Right ventricle myocardium inferior (tissue), 1 donor: ENCODE measurements at places on chromosomes 6 and 20. TPM values are rescaled to one million over a fixed set of nuclear protein-coding genes. Genes with fewer than 3 reads are reported as not detected.
A peak's percentile ranks its signal among the peaks of the same experiment; 100 is the strongest.

GRCh38 chr6:138817799-138818198 is 21.9 kb downstream of the ECT2L start:
- no peak for DNase-seq

DNA sequence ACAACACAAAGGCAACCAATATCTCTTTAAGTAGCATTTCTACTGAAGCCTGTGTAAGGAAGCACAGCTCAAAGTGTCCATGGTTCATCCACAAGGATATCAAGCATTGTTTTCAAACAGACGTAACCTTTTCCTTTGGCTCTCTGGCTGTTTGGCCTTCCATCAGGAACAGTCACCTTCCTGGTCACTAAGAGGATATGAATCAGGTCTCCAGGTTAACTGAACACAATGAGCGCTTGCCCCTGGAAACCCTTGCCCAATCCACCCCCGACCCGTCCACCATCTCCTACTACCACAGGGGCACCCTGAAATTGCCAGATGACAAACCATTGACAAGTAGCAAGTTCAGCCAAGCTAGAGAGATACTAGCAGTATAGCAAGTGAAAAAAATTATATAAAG is 114.4 kb upstream of the COL21A1 start:
- DNase-seq, result peak; percentile 50

DNA sequence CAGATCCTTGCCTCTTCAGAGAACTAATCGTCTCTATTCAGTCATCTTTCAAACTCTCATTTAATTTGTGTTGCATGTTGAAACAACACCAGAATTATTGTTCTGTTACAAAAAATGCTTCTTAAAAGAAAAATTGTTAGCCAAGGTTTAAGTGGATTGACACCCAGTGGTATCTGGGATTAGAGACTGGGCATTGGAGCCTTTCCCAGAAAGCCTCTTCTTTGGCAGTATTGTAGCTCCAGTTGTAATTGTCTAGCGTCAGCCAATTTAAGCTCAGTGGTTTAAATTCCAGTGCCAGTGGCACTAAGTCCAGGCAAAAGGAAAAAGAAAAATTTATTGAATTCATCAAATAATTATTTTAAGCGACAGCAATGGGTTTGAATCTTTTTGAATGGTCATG is 801 bp downstream of the CCDC28A start:
- no peak for DNase-seq

DNA sequence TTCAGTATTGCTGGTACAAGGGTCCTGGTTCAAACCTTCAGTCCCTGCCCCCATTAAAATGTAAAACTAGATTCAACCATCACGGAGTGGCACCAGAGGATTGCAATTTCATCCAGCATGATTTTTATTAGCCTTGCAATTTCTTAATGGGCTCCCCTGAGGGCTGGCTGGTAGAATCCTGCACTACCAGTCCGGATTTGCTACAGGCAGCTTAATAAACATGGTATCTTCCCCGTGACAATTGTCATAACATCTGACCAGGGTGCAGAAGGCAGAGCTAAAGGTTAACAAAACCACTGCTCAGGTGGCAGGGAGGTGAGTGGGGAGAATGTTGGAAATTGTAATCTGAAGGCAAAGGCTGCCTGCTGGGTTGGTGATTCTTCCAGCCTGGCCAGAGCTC is 94.5 kb downstream of the PKHD1 start:
- no peak for DNase-seq

GRCh38 chr20:37256286-37256685 is 5.3 kb downstream of the GHRH start:
- no peak for DNase-seq

- no peak for DNase-seq
These were observed 49.2 kb downstream of the SMPDL3A start for GRCh38 chr6:122838060-122838780.

- peak; percentile 28 for DNase-seq
These were observed 12.3 kb downstream of the ITPA start for GRCh38 chr20:3221398-3222226.

RHAG gene
- total RNA-seq, result 0.76 TPM
